AG09309 (cell line): ENCODE measurements at places on chromosomes 7 and 10.

- no peak for DNase-seq
Observed at GRCh38 chr7:19327018-19327417, 181.8 kb upstream of the FERD3L start.

DNA sequence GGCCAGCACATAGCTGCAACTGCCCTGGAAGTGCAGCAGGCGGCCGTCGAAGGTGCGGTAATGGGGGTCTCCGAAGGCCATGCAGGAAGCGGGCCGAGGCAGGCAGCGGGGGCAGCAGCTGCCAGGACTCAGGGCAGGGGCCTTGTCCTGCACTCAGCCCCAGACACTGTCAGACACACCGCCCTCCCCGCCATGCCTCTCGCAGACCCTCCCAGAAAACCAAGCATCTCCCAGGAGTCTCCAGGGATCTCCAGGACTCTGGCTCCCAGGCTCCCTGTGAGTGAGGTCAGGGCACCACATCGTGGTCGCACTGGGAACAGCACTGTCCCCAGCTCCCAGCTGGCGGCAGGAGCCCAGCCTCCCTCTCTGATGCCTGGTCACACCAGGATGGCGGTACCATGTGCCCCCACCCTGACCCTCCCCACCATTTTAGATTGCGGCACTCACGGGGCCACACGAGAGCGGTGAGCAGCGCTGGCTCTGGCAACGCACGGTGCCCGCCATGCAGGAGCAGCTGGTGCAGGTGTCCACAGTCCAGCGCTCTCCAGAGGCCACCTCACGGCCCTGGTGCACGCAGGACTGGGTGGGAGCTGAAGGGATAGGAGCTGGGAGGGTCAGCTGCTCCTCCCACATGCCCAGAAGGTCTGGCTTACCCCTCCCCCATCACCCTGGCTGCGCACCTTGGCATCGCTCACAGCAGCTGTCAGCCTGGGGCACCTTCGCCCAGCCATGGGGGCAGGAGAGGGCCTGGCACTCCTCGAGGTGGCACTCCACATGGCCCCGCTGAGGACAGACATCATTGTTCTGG lies 17.5 kb downstream of the ATP6V1F start:
- DNase-seq, result no peak

- no peak for DNase-seq
Observed at GRCh38 chr7:132562690-132563089, 13.6 kb downstream of the PLXNA4 start.

DNA sequence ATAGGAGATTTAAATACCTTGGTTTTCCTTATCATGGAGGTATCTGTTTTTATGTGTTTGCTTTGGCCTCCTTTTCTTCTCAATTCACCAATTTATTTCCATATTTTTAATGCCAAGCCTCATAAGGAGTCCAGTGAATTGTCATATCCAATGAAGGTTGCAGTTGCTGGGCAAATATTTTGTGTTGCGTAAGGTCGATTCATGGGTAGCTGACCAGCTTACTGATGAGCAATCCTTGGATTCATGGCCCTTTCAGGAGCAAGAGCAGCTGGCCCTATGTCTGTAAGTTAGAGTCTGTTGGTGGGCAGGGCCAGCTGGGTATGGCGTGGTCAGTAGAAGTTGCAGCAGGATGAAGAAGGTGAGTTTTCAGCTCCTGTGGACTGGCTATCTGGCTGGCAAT lies 182.9 kb downstream of the PFKFB3 start:
- DNase-seq, result peak; percentile 44

GRCh38 chr7:107277331-107277730 lies 108.5 kb downstream of the HBP1 start:
- DNase-seq, result no peak

- DNase-seq, result no peak
Observed at GRCh38 chr7:71019706-71020105, 112.2 kb upstream of the GALNT17 start.

DNA sequence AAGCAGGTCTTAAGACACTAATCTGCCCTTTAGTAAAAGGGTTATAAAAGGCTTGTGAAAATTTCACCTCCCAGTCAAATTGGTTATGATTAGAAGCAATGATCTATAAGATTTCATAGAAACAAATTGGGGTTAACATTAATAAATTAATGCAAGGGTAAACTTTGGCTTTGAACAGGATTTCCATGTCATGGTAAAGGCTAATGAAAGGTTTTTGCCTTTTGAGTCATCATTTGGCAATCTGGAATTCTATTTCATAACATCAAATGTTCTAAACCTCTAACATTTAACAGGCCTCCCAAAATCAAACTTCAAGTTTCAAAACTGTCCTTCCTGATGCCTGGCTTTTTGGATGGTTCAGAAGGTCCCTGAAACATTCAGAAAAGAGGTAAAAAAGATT lies 62.4 kb downstream of the COA1 start:
- no peak for DNase-seq

DNA sequence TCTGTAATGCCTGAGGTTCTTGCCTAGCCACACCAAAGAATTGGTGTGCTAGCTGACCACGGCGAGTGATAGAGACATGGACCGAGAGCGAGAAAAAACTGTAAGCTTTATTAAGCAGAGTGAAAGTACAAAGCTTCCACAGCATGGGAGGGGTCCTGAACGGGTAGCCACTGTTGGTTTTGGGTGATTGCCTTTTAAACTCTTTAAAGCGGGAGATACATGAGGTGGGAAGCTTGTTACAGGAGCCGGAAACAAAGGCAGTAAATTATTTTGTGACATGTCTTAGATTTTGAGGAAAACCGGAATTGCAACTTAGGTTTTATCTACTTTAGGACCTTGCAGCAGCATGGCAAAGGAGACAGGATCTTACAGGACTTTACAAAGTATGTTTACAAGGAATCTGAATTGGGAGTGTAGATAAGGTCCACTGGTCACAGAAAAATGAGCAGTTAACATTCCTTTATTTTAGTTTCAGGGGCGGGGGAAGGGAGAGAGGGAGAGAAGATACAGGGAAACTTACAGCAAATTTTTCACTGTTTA lies 252.7 kb upstream of the MBL2 start:
- no peak for DNase-seq

- no peak for DNase-seq
Observed at GRCh38 chr10:4361581-4361980, 464.4 kb upstream of the AKR1E2 start.

- no peak for DNase-seq
Observed at GRCh38 chr7:41238851-41239331, 464.0 kb downstream of the INHBA start.

GRCh38 chr10:79329529-79329928 lies 17.7 kb upstream of the PPIF start:
- no peak for DNase-seq

DNA sequence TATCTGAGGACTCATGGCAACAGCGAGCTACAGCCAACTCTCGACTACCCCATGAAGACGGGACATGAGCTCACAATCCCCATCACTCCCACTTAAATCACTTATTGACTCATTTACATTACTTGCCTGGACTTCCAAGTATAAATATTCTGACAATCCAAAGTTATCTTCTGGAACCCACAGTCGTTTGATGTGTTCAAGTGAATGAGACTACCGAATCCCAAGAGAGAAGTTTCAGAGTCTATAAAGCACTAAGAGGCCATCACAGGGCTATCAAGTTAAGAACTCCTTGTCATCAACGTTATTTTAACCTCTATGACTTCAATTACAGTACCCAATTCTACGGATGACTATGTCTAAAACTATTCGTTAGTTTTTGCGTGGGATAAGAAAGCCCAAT lies 11.5 kb upstream of the ANAPC16 start:
- no peak for DNase-seq

DNA sequence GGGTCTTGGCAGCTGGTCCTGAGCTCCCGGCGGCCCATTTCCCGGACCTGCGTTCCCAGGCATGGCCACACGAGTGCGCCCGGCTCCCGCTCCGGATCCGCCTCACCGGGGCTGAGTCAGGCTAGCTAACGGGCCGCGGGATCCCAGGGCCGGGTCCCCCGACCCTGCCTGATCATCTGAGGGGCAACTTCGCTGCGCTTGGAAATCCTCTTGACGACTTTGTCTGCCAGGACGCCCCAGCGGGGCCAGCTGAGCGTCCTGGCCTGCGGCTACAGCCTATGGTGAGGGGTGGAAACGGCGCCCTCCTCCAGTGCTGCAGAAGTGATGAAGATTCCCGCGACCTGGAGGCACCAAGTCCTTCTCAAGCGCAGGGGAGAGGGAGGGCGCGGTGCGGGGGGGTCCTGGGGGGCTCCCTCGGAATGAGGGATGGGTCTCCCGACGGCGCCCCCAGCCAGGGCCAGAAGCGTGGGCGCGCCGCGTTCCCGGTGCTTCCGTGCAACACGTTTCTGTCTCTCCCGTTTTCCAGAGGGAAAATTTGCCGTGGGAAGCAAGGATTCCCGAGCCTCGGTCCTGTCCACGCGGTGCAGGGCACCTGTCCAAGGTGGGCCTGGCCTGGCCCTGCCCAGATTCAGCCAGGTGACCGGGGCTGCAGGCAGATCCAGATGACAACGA lies 212.4 kb downstream of the CCSER2 start:
- no peak for DNase-seq

DNA sequence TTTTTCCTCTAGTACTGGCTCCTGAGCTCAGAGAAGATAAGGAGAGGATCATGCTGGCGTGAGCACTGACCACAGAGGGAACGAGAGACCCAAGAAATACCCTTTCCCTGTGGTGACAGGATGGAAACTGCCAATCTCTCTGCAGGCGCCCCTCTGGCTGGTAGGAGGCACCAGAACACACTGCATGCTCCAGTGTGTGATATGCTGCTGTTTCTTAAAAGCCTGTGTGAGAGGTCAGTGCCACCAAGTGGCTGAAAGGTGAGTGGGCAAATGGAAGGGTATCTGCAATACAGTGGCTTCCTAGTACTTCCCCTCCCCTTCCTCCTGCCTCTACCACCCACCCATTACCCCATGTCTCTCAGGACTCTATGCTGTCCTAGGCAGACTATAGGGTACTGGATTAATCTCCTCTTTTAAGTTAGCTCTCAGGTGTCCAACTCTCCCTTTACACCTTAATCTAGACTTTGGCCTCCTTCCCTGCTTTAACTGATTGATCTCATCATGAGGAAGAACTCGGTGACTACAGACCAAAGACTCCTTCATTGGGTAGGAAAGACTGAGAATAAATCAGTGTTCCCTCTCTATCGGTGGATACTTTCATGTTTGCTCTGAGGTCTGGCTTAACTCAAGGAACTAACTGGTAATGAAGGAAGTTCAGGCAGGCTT lies 283.6 kb downstream of the ADRA2A start:
- no peak for DNase-seq

DNA sequence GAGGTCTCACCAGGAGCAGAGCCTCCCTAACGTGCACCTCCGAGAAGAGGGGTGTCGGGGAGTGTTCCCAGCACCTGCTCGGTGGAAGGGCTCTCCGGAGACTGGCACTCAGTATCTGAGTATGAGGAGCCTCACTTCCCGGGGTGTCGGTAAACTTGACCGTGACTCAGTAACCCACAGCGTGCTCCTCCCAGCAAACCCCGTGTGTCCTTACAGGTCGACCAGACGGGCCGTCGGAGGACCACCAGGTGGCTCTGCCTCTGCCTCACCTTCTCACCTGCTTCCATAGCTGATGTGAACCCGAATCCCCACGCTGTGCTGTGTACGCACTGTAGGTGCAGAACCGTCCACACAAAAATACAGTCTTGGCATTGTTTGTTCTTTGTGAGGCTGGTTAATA lies 29.0 kb upstream of the KNDC1 start:
- DNase-seq, result no peak

- no peak for DNase-seq
Observed at GRCh38 chr7:31763548-31763947, 76.5 kb downstream of the PPP1R17 start.

GRCh38 chr7:115054478-115055065 lies 132.7 kb downstream of the MDFIC start:
- DNase-seq, result no peak

GRCh38 chr7:107874605-107875446 lies 16.2 kb upstream of the DLD start:
- peak; percentile 33 for DNase-seq

DNA sequence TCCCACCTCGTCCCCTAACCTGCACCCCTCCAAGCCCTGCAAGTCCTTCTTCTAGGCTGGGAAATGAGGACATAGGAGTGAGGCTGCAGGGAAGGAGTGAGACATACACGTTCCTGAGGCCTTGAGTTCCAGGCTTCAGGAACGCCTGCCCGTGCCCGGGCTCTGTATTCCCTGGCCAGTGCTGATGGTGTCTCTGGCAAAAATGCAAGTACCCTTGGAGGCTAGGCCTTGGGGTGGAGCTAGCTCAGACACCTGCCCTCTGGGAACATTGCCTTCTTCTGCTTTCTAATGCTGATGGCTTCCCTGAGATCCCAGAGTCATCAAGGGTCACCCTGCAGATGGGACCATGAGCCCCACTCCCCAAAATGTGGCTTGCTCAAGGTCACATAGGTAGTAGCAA lies 76.0 kb downstream of the GRK5 start:
- no peak for DNase-seq

DNA sequence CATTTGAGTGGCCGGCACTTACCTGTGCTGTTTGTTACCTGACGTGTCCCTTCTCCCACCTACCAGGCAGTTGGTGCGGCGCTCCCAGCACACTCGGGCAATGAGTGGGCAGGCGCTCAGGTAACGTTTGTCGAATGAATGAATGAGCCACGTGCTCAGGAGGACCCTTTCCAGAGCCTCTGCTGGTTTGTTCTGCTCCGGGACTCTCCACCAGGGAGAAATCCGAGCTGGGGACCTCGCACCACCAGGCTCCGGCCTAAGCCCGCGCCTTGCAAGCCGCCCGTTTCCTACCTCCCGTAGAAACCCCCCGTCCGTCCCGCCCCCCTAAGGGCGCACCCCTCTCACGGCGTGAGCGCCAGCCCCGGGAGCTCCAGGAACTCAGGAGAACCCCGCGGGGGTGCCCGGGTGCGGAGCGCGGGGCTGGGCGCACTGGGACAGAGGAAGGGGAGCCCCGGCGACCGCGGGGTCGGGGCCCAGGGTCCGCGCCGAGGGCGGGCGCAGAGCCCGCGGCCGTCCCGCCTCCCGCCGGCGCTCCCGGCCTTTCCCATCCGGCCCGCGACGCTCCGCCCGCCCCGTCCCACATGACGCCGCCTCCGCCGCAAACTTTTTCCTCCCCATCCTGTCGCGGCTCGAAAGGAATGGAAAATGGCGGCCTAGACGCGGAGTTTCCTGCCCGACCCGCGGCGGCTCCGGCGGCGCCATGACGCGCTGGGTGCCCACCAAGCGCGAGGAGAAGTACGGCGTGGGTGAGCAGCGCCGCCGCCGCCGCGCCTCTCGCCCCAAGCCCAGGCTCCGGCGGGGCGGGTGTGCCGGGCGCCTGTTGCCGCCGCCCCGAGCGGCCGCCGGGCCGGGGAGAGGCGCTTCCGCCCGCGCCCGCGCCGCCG lies at the start of gene DOCK1:
TSS of gene DOCK1 (plus strand) at position 611 of the 884 bp plus-strand sequence. CDS start at position 701, 90 bp downstream.
- no peak for DNase-seq

- DNase-seq, result no peak
Observed at GRCh38 chr7:16934722-16935340, 53.0 kb upstream of the AGR3 start.

GRCh38 chr10:77333610-77334340 lies 303.8 kb downstream of the KCNMA1 start:
- no peak for DNase-seq

DNA sequence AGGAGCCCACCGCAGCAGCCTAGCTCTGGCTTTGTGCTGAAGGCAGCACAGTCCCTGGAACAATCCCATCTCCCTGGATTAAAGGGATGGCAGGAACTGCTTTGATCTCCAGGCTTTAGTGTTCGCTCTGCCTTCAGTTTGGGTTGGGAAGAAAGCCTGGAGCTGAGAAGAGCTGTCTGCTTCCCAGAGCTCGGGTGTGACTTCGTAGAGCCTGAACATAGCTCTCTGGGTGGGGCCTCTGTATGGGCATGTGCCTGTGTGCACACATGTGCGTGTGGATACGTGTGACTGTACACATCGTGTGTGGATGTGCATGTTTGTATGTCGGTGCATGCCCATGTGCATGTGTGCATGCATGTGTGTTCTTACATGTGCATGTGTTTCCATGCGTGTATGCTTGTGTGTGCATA lies 8.7 kb downstream of the ADCY1 start:
- no peak for DNase-seq
